ENCODE measurements at places on chromosomes 3 and 15. TPM values are rescaled to one million over a fixed set of nuclear protein-coding genes. Genes with fewer than 3 reads are reported as not detected.

- no peak for DNase-seq
These were observed 23.5 kb downstream of the ANP32A start for GRCh38 chr15:68797191-68797590.

GRCh38 chr3:169998668-169999131 lies 32.1 kb downstream of the SEC62 start:
- DNase-seq: no peak

GRCh38 chr15:66859688-66860253 lies 157.7 kb downstream of the SMAD6 start:
- no peak for DNase-seq

DNA sequence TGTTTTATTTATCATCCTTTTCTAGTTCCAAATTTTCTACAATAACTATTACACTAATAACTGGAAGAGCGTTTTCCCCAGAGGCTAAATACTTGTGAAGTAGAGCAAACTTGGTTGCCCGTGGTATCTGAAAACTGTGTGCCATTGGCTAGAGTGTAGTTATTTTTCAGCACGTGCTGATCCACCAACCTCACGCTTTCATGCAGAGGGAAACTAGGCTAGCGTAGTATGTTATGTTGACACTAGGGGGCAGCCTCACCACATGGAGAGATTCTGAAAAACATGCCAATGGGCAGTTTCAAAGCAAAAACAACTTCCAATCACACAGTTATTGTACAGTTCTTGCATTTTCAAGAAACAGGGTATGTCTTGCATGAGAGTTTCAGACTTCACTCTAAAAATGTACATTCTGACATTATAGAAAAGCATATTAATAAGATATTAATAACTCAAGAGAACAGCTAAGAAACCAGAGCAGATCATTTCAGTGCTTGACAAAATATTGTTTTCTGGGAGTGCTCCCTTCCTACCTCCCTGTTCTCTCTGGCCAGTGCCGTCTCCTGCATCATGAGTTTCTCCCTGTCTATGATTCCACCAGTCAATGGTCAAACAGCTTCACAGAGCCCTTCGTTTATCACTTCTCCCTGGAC lies 39.7 kb downstream of the SPATA12 start:
- DNase-seq: peak; percentile 71

- DNase-seq: no peak
These were observed 2.6 kb upstream of the CIB2 start for GRCh38 chr15:78133801-78134200.

DNA sequence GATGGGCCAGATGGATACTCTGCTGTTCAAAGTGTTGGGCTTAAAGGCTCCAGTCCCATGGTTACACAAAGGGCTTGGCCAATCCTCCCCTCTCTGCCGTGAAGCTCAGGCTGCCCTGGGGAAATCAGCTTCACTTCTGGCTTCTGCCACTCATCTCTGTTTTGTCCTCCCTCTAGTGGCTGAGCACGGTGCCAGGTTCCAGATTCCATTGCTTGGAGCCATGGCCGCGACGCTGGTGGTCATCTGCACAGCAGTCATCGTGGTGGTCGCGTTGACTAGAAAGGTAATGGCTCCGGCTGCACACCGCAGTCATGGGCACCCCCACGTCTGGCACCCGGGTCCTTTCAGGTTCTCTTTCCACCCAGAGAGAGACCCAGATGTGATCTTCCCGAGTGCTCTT lies 5.6 kb downstream of the TIGIT start:
- no peak for DNase-seq

EPHA6 gene
- 3.8 TPM for total RNA-seq
